ENCODE measurements at places on chromosomes 7 and 10. TPM values are rescaled to one million over a fixed set of nuclear protein-coding genes. Genes with fewer than 3 reads are reported as not detected.
A peak's percentile ranks its signal among the peaks of the same experiment; 100 is the strongest.

DNA sequence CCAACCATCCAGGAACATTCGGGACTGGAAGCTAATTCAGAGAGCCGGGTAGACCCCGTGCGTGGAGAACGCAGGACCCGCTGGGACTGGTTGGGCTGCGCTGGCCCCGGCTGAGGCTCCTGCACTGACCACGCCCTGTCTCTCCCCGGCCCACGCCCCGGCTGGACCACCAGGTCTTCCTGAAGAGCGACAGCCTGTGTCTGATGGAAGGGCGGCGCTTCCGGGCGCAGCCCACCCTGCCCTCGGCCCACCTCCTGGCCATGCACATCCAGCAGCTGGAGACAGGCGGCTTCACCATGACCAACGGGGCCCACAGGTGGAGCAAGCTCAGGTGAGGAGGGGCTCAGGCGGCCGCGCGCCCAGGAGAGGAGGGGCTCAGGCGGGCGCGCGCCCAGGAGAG, 10.2 kb upstream of the UTF1 start:
- DNase-seq = no peak

DNA sequence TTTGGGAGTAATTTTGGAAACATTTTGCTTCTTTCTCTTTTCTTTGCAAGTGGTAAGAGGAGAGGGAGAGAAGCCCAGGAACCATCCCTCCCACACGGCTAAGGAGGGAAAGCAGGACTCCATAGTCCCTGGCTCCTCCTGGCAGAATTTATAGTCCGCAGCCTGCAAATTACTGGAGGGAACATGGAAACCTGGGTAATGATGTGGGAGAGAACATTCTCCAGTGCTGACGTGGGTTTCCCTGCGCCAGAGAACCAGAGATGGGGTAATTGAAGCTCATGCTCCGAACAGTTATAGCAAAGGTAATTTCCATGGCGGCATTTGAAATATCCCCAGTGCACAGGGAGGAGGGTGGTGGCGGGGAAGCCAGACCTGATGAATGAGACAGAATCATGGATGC, 320.4 kb downstream of the RPS24 start:
- DNase-seq = no peak

The GRM3 gene
- not detected for total RNA-seq

The FGFR2 gene
- total RNA-seq = 0.19 TPM

The SPOCK2 gene
- total RNA-seq = 0.53 TPM

The GSTO2 gene
- 0.38 TPM for total RNA-seq

DNA sequence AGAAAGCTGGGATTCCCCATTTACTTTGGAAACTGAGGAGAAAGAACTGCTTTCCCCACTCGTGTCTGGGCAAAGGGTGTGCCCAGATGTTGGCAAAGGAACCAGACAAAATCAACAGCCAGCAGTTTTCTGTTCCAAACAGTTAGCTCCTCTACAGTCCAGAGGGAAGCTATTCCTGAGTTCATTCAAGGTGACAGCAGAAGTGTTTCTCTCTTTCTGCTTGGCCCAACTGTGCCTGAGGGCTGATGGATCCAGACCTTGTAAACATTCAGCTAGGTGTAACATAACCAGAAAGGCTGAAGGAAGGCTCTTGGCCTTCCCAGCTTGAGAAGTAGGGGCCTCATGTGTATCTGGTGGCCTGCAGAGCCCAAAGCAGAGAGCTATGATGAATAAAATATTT, 7.0 kb upstream of the ALDH18A1 start:
- DNase-seq = no peak

DNA sequence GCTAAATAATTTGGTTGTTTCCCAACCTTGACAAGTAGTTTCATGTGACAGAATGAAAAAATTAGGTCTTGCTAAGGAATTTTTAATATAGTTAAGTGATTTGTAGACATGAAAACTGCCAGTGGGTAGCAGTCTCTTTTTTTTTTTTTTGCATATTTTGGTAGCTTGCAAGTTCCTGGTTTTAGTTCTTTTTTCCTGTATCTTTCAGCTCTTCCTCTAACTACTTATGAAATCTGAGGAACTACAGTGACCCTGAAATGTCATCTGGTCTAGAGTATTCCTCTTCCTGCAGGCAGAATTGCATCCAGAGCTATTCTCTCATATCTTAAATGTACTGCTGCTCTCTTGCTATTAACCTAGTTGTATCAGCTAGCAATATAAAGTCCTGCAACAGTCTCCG, 160.4 kb downstream of the HDAC9 start:
- no peak for DNase-seq

GRCh38 chr10:89073719-89074118, 83.1 kb downstream of the FAS start:
- DNase-seq = peak; percentile 13

DNA sequence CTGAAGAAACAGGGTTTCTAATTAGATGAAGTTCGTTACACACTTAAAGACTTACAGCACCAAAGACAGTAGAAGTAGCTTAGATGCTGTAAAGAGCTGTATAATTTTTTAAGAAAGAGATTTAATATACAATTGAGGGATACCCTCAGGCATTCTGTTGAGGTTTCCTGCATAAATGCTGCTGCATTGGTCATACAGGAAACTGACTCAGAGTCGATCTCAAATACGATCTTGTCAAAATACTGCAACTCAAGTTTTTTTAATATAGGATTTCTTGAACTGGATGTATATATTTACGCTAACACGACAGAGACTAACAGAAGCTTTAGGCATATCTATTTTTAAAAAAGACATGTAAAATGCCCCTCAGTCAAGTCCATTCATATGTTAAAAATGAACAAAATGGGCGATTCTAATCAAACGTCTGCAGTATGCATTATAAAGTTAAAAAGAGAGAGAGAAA, 2.4 kb upstream of the ARID5B start:
- peak; percentile 68 for DNase-seq

- DNase-seq = no peak
These were observed 228.4 kb downstream of the PLXNA4 start for GRCh38 chr7:132347858-132348257.

DNA sequence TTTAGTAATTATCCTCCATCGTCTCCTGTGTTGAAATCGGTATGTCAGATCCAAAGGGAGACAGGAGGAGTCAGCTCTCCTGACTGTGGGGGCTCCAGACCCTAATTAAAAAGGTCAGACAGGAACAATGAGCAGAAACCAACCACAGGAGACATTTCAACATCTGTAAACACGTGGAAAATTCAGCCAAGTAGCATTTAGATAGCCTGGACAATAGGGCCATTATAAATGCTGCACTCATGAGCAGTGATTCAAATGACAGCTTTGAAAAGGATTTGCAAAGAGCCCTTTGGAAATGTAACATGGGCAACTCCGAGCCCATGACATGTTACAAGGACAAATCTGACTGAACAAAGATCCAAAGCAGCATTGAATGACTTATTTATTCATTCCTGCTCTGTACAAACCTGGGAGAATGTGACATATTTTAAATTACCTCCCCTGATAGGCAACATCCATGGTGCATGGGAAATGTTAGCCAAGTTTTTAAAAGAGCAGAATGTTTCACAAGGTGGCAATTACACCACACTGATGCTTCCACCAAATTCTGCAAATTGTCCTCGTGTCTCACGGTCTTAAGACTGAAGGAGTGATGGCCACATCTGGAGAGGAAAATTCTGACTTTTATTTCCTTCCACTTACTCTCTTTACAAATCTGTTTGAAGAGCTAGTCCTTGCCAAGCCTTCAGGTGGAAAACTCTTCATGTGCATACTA, 113.3 kb upstream of the KMT2E start:
- no peak for DNase-seq

DNA sequence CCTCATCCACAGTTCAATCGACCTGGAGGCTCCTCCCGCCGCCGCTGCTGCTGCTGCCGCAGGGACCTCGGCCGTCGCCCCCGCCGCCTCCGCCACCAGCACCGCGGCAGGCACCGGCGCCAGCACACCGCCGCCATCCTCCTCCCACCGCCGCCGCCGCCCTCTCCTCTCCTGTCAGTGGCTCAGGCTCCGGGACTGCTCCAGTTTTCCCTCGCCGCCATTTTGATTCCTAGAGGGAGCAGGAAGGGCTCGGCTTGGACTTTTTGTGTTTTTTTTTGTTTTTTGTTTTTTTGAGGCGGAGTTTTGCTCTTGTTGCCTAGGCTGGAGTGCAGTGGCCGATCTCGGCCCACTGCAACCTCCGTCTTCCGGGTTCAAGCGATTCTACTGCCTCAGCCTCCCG, 3.0 kb upstream of the MCM10 start:
- no peak for DNase-seq

GRCh38 chr7:111162692-111163091, 71.8 kb downstream of the LRRN3 start:
- no peak for DNase-seq

The CYP2C9 gene
- total RNA-seq = not detected

DNA sequence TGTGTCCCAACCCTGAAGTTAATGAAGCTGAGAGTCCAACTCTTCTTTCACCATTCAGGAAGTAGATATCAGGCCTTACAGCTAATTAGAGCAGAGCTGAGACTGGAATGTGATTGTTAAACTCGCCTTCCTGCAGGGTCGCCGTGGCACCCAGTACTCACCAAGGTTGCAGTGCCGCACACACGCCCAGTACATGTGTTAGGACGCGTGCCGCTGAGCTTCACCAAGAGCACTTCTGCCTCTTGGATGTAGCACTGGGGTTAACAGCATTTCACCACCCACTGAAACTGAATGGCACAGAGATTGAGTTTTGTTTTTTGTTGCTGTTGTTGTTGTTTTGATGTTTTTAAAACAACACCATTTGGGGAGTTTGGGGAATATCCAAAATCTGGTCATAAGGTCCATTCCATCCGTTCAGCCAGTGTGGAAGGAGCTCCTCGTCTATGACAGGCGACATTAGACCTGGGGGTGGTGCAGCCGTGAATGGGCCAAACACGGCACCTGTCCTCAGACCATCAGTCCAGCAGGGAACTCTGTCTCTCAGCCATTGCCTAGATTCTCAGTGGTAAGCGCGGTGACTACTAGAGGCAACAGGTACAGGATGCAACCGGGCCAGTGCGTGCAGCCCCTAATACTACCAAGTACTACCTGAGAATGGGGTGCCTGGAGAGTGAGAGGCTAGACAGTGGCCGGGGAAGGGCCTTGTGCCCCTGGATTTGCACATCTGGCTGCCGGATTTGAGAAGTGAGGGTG, 21.9 kb downstream of the WIPI2 start:
- no peak for DNase-seq

- DNase-seq = no peak
These were observed 272.5 kb downstream of the SEMA3A start for GRCh38 chr7:83921941-83922607.

The NUTM2D gene
- 0.36 TPM for total RNA-seq

GRCh38 chr10:101571271-101571925, 16.7 kb downstream of the POLL start:
- DNase-seq = no peak

- DNase-seq = no peak
These were observed 33.3 kb downstream of the PLPP4 start for GRCh38 chr10:120490288-120490687.

DNA sequence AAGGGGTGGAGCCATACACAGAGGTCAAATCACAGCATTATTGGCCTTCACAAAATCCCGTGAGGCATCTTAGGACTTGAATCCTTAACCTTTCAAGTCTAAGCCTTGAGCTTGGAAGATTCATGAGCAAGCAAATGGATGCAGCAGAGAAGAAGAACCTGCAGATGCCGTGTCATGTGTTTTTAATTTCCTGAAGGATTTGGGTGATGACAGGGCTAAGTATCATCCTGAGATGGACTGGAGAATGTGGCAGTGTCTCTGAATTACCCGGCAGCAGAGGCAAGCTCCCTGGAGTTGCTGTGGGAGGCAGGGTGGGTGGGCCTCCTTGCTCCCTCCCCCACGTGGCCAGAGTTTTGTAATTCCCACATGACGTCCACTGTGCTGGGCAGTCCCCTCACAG, 50.8 kb downstream of the GCC1 start:
- no peak for DNase-seq

DNA sequence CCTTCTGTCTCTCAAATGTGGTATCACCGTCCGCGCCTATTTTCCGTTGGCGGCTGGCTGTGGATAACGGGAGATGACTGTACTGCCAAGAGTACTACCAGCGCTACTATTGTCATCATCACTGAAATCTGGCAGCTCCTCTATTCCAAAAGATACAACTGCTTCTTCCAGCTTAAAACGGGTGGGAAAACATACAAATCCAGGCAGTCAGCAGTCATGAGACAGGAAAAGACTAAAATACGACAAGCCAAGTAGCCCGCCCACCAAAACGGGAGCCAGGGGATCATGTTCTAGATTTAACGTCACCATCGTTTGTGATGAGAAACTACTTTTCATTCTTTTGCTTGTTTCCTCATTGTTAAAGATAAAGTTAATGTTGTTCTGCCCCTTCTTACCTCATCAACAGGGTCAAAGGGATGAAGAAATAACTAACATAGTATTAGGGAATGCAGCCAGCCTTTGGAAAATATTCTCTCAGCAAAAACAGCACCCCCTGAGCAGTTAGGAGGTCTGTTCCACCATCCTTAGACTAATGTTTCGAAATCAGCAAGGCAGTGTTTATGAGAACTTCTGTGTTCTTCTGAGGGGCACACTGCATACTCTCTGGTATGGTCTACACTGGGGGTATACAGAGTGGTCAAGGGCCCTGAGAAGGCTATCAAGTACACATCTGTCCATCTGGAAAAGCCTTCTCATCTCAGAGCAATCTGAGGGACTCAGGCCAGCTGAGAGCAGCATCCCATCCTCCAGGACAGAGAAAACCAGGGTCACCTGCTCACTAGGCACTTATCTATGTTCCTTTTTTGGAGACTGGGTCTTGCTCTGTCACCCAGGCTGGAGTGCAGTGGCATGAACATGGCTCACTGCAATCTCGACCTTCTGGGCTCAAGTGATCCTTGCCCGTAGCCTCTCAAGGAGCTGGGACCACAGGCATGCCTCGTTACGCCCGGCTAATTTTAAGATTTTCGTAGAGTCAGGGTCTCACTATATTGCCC, 47.5 kb downstream of the GNA12 start:
- DNase-seq = no peak

GRCh38 chr7:79352323-79352722, 101.1 kb downstream of the MAGI2 start:
- DNase-seq = no peak

DNA sequence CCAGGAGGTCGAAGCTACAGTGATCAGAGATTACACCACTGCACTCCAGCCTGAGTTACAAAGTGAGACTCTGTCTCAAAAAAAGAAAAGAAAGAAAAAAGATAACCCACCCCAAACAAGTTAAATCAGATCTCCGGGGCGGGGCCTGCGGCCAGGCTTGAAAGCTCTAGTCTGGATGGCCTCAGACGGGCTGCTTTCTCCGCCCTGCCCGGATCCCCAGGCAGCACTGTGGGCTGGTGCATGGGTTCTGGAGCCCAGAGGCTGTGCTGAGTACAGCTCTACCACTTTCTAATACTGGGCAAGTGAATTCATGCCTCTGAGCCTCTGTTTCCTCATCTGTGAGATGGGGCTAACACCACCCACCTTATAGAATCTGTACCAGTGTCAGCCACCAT, 83.7 kb downstream of the ZMIZ1 start:
- DNase-seq = peak; percentile 70
